ENCODE measurements at places on chromosomes 5 and 9. TPM values are rescaled to one million over a fixed set of nuclear protein-coding genes. Genes with fewer than 3 reads are reported as not detected.

DNA sequence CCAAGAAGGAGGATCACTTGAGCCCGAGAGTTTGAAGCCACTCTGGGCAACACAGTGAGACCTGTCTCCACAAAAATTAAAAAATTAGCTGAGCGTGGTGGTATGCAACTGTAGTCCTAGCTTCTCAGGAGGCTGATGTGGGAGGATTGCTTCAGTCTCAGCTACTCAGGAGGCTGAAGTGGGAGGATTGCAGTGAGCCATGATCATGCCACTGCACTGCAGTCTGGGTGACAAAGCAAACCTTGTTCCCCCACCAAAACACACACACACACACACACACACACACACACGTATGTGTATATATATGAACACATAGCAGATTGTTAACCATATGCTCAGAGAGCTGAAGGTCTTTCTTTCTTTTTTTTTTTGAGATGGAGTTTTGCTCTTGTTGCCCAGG is 157.5 kb upstream of the MAST4 start:
- no peak for DNase-seq

DNA sequence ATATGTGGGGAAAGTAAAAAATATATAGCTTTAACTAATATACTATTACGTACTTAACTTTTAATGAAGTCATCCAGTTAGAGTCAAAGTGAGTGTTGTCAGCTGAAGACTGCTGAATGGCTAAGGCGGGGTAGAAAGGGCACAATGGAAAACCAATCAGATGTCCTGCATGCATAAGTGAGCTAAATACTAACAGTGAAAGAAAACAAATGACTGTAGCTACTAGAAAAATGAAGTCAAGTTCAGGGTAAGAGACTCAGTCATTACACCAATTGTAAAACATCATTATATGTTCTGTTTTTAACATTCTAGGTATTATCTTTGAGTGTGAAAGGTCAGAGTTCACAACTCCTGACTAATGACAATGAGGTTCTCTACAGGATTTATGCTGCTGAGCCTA is 295.2 kb downstream of the ADGRV1 start:
- DNase-seq = no peak

DNA sequence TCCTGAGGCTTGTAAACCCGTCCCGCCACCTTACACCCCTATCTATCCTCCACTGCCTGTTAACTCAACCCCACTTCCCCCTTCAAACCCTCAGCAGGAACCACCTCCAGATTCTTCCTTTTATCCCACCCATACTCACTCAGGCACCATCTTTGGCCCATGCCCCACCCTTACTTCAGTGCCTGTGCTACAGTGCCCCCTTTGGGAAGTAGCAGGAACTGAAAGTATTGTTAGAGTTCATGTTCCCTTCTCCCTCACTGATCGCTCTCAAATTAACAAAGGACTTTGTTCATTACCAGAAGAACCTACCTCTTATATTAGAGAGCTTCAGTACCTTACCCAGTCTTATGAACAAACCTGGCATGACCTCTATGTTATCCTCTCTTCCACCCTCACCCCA is 92.2 kb upstream of the MOCS2 start:
- no peak for DNase-seq

- no peak for DNase-seq
Observed at GRCh38 chr9:135748676-135749075, 46.7 kb downstream of the KCNT1 start.

GRCh38 chr5:120657104-120657503 is 193.0 kb downstream of the PRR16 start:
- no peak for DNase-seq

DNA sequence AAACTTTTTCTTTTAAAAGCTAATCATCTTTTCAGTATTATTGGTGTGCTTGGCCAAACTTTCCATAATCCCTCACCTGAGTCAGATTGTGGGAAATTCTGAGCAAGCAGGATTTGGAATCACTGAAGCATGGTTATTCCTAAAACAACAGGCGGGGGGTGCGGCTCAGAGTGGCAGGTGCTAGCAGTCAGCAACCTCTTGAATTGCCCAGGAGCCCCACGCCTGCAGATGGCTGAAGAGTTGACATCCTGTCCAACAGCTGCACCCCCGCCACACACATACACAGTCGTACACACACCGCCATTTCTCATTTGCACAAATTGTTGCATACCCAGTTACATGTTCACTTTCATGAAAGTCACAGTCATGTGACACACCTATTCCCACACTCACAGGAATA is 96.6 kb downstream of the LHX2 start:
- no peak for DNase-seq

DNA sequence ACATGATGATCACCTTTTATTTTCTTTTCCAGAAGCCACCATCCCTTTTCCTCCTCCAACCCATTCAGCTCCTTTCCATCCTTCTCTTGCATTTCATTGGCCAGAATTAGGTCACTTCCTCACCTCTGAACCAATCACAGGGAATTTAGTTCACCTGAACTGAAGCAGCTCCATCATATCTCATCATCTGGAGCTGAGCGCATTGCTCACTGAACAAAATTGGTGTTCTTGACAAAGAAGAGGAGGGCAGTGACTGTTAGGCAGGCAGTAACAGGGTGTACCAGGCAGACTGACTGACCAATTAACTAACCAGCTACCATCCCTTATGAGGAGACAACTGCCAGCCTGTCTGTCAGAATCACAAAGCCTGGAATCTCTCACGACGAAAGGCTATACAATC is 1.8 kb upstream of the ZNF354A start:
- DNase-seq = no peak

DNA sequence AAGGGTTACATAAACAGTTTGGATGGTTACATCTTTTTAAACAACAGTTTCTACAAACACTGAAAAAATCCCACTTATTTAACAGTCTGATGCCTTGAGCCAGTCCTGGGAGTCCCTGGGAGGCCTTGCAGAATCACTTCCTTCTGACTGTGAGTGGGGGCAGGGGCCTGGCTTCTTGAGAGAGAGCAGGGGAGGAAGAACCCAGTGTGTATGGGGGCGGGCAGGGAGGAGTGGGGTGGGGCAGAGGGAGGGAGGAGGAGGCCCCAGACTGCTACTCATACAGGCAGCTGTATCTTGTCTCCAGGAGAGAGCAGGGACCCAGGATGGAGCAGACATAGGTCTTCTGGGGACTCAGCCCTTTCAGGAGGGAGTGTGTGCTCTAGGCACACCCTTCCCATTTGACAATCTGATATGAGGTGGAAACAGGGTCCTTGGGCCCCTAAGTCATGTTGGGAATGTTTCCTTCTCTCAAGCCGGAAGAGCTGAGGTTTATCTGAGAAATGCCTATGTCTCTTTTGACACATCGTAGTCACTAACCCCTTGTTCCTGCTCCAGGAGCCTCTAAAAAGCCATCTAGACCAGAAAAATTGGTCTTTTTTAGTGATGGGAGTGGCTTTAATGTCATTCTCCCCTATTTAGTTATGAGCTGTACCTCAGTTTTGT is 52.8 kb downstream of the IRF1 start:
- DNase-seq = peak; percentile 44

DNA sequence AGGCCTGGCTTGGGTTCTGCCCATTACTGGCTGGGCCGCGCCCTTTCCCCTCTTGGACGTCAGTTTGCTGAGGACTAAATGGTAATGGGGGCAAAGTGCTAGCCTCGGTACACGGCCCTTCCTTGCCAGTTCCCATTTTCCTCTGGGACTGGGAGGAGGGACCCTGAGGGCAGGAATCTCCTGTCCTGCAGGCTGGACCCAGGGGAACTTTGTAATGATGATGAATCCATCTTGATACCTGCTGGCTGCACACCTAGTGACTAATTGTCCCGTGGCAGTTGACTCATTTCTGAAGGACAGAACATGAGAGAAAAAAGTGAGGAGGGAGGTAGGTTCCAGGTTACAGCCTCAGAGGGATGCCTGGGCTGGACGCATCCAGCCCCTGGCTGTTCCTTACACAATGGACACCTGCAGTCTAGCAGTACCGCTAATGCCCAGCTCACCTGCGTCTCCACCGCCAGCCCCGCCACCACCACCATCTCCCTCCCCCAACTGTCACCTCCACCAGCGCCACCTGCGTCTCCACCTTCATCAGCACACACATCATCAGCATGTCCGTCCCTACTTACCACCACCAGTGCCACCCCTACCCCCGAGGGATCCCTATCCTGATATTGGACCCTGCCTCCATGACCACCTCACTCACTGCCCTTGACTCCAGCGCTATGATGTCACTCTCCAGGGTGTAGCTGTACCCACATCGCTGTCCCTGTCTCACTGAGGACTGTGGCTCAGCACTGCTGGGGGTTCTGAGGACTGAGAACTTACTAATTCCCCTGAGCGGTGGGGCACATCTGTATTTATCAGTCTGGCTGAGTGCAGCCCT is 4.3 kb downstream of the CDHR2 start:
- no peak for DNase-seq

GRCh38 chr5:94025788-94026473 is 284.5 kb upstream of the POU5F2 start:
- peak; percentile 37 for DNase-seq

DNA sequence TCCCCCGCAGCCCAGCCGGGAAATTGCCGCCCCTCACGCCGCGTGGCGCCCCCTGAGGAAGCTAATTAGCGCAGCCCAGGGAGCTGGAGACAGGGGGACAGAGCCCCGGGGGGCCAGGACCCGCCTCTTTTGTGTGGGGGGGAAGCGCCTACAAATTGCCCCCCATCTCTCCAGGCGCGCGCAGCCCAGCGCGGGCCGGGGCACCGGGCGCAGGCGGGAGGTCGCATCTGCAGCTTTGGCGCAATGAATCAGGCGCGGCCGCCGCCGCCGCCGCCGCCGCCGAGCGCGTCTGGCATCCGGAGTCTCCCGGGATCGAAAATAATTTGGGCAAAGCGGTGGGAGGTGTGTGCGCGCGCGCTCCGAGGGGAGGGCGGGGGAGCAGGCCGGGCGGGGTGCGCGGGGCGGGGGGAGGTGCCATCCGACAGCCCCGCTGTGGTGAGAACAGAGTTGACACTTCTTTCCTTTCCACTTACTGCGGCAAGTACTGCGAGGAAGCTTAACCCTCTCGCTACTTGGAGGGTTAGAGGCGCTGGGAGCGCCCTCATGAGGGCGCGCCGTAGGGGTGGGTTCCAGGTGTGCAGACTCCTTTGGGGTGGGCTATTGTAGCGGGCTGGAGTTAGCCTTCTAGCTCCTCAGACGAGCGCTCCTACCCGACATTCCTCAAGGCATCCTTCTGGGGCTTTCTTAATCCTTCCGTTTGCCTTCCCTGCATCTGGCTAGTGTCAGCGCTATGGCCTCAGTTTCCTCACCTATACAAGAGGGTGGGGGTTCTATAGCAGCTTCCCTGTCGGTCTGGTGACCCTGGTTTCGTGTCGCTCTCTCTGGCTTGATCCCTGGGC is 63.1 kb downstream of the CXXC5 start:
- DNase-seq = peak; percentile 86

DNA sequence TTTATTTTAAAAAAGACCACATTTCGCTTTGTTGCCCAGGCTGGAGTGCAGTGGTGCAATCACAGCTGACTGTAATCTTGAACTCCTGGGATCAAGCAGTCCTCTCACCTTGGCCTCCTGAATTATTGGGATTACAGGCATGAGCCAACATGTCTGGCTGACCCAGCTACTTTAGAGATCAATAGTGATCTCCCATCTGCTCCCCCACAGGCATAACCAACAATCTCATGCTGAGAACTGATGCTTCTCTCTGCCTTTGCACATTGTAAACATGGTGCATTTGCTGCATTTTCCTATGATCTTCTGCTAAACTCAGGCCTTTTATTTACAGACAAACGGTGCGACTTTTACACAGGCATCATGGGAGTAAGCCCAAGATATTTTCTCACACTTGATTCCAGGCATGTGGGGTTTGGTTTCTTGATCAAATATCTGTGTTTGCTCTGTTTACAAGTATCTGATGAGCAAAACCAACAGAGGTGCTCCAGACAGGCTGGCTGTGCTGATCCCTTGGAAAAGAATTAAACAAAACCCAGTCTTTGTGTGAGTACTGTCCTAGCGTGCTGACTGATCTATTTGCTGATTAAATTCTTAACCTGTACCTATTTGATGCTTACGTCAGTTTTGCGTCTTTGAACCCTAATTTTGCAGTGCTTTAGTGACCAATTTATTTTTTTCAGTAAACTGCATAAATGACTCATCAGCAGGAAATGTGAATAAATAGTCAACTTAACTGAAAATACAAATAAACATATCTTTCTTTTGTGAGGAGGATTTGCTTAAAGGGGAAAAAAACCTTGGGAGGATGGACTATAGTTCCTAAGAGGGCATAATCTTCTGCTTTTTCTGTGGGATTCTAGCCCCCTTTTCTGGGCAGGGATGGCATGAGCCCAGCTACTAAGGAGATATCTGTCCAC is 191.7 kb upstream of the NR3C1 start:
- no peak for DNase-seq

- no peak for DNase-seq
Observed at GRCh38 chr9:77616191-77616590, 31.9 kb downstream of the GNA14 start.

GRCh38 chr9:116151966-116152381 is 1.6 kb upstream of the PAPPA start:
- DNase-seq = no peak

- DNase-seq = peak; percentile 77
Observed at GRCh38 chr5:112551419-112552032, 132.4 kb upstream of the EPB41L4A start.

- peak; percentile 68 for DNase-seq
Observed at GRCh38 chr9:122827761-122828093, 661 bp downstream of the PDCL start.

DNA sequence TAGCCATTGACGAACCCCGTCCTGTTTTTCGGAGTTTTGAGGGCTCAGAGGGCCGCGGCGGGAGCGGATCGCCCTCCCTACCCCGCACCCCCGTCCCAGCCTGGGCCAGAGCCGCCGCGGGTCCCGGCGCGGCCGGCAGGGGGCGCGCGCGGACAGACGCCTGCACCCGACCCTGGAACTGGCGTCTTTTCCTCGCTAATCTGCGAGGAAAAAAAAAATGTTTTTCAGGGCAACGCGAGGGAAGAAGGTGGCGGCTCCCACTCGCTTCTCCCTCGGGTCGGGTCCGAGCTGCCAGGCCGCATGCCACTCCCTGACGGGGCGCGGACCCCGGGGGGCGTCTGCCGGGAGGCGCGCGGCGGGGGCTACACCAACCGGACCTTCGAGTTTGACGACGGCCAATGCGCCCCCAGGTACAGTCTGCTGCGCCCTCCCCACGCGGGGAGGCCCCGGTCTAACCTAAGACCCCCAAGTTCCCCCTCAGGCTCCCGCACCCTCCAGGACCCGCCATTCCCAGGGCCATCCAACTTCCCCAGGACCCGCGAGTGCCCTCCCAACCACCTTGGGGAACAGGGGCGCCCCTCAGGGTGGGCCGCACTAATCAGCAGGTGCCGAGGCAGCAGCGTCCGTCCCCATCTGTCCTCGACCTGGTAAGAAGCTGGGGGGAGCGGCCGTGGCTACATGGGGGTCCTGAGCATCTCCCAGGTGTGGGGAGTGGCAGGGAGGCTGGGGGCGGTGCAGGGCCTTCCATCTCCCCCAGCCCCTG is at the start of gene KCNT1:
Gene KCNT1 (plus strand): TSS at position 227 of the 763 bp plus-strand sequence. CDS start 74 bp downstream, at position 301.
- peak; percentile 82 for DNase-seq

GRCh38 chr5:169740435-169740834 is 103.4 kb downstream of the DOCK2 start:
- peak; percentile 31 for DNase-seq

The PRKAA1 gene
- 58.5 TPM for total RNA-seq

The CENPK gene
- total RNA-seq = 134 TPM

The PITX1 gene
- total RNA-seq = not detected

The MRPL36 gene
- total RNA-seq = 22.2 TPM

The CCL27 gene
- total RNA-seq = 0.67 TPM

The FOXD4 gene
- total RNA-seq = not detected

The EGFL7 gene
- total RNA-seq = 16.5 TPM

The DNAH5 gene
- total RNA-seq = 0.62 TPM
